Thoracic aorta (tissue), 2 donors: ENCODE measurements at places on chromosomes 2 and 18.

DNA sequence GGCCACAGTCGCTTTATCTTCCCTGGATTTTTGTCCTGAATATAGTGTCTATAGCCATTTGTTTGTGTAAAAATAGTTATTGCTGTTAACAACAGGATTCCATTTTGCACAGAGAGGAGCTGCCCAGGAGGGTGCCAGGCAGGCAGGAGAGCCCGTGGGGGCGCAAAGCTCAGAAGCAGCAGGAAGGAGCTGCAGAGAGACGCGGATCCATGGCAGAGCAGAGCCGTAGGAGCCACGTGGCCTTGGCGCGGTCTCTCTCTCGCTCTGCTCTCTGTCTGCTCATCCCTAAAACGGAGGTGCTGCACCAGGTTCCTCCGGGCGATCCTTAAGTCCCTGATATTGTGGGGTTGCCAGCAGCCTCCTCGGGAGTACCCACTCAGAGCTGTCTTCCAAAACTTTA lies 185.3 kb upstream of the MYT1L start:
- no peak for DNase-seq

GRCh38 chr2:96202152-96202854 lies 6.3 kb downstream of the STARD7 start:
- no peak for DNase-seq

DNA sequence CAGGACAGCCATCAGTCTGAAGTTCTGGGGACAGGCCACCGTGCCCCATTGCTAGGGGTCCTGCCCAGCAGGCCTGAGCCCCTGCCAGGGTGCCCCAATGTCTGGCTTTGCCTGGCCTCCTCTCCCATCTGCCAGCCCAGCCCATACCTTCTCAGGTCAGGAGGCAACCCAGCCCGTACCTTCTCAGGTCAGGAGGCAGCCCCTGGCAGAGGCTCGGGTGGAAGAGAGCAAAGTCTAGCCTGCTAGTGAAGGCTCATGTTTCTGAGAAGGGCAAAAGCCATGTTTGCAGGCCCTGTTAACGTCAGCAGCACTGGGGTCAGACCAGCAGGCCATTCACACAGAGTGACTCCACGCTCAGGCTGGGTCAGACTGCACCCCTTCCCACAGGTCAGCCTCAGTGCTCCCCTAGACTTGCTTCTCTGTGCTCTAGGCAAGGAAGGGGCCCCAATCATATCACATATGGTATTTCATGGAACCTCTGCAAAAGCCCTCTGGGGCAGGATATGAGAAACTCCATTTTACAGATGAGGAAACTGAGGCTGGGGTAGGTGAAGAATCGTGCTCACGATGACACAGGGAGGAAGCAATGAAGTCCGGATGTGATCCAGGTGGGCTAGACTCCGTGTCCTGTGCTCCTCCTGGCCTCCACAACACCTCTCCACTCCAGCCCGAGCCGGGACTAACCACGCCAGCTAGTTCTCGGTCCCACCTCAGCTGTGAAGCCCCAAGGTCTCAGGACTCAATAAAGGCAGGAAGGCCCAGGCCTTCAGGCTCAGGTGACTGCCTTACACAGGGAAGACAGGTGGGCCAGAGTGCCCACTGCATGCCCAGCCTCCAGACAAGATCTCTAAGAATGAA lies 9.5 kb downstream of the SDC1 start:
- no peak for DNase-seq

DNA sequence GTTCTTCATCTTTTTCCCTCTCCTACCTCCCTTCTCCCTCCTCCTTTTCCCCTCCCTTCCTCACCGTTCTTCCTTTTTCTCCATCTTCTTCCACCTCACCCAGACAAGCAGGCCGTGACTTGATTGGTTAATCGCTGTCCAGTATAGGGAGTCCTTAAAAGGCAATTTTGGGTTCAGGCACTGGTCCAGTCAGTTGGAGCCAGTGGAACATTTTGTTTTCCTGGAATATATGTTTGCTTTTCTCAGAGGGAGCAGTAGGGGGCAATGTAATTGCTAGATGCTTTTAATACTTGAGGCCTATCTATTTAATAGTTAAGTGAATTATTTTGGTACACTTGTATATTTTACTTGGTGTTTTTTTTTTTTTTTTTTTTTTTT lies 15.0 kb downstream of the ELAC1 start:
- no peak for DNase-seq

- no peak for DNase-seq
Measured at GRCh38 chr2:201046881-201047280, 24.6 kb downstream of the HYCC2 start.
